ENCODE measurements at places on chromosomes 7 and 10.

GRCh38 chr10:63027531-63027930 lies 105.6 kb upstream of the NRBF2 start:
- DNase-seq: no peak

- DNase-seq: no peak
Measured at GRCh38 chr7:1675673-1676549, 5.8 kb downstream of the ELFN1 start.

- no peak for DNase-seq
Measured at GRCh38 chr10:112678987-112679386, 232.0 kb downstream of the VTI1A start.

DNA sequence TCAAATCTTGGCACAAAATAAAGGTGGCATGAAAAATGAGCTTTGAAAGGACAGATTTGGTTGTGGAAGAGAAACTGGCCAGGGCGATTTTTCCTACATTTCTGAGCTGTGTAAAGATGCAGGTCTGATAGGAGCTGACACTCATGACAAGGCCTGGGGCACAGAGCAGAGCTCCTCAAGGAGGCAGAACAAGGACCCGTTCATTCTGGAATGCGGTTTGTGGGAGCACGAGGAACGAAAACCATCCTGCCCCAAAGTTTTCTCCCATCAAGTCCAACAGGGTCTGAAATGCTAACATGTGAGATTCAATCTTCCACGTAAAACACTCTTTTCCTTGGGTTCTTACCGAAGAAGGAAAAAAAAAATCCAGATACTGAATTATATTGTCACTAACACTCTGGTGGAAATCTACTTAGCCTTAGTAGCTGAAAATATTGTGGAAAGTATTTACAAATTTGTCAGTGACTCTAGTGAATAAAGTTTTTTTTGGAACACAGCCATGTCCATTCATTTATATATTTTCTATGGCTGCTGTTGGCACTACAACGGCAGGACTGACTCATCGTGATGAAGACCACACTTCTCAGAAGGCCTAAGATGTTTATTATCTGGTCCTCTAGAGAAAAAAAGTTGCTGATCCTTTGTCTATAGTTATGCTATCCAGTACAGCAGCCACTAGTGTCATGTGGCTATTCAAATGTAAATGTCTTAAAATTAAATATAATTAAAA lies 215.7 kb downstream of the BAMBI start:
- DNase-seq: no peak

- no peak for DNase-seq
Measured at GRCh38 chr10:28494420-28494819, 38.5 kb upstream of the WAC start.
